Epithelial cell of proximal tubule (primary cell): ENCODE measurements at places on chromosomes 2 and 18. TPM values are rescaled to one million over a fixed set of nuclear protein-coding genes. Genes with fewer than 3 reads are reported as not detected.

The LIMS3 gene
- total RNA-seq = 1.7 and 9.3 TPM in 2 replicates

The TGFBRAP1 gene
- total RNA-seq = 11.3 and 22.9 TPM in 2 replicates

The PTH2R gene
- total RNA-seq = not detected in 2 replicates

The STARD7 gene
- total RNA-seq = 99.2 and 143 TPM in 2 replicates

The ESPNL gene
- total RNA-seq = 0.14 and 2.7 TPM in 2 replicates

GRCh38 chr2:50018292-50018691, 864.0 kb upstream of the FSHR start:
- DNase-seq = no peak

- DNase-seq = no peak
Measured at GRCh38 chr2:179393481-179393880, 128.8 kb upstream of the SESTD1 start.

GRCh38 chr2:196341277-196341841, 170.0 kb upstream of the STK17B start:
- DNase-seq = no peak

GRCh38 chr2:46365913-46366667, 68.9 kb downstream of the EPAS1 start:
- no peak for DNase-seq
